ENCODE measurements at places on chromosomes 2 and 18. TPM values are rescaled to one million over a fixed set of nuclear protein-coding genes. Genes with fewer than 3 reads are reported as not detected.

ARL6IP6 gene
- 69.7 TPM for total RNA-seq

LOXHD1 gene
- not detected for total RNA-seq

DGUOK gene
- total RNA-seq = 130 TPM

TMEM237 gene
- 40.9 TPM for total RNA-seq

TANC1 gene
- total RNA-seq = not detected

IL36G gene
- total RNA-seq = not detected

C1D gene
- total RNA-seq = 53.6 TPM

RRM2 gene
- total RNA-seq = 24.8 TPM

LAMA3 gene
- total RNA-seq = not detected

SNED1 gene
- total RNA-seq = 1.9 TPM

FTCDNL1 gene
- total RNA-seq = 0.94 TPM

VIT gene
- not detected for total RNA-seq

ASAP2 gene
- not detected for total RNA-seq

UCN gene
- 2.5 TPM for total RNA-seq

PLEK gene
- 224 TPM for total RNA-seq

LIPT1 gene
- 22.0 TPM for total RNA-seq

AGXT gene
- total RNA-seq = not detected

GNAL gene
- total RNA-seq = not detected

NCL gene
- total RNA-seq = 291 TPM

ABCG5 gene
- not detected for total RNA-seq

SOCS6 gene
- not detected for total RNA-seq

DSC3 gene
- total RNA-seq = 0.22 TPM

AOX1 gene
- not detected for total RNA-seq

SNRPD1 gene
- 44.3 TPM for total RNA-seq

LOXL3 gene
- 0.15 TPM for total RNA-seq

CYP27A1 gene
- total RNA-seq = not detected

ALK gene
- total RNA-seq = not detected

GPR39 gene
- not detected for total RNA-seq

DNAH6 gene
- total RNA-seq = 0.15 TPM

ABHD1 gene
- total RNA-seq = 2.4 TPM

ERFE gene
- 2.8 TPM for total RNA-seq

ABCG8 gene
- not detected for total RNA-seq

CHST9 gene
- total RNA-seq = not detected

CNTNAP5 gene
- total RNA-seq = 0.25 TPM

SCN9A gene
- total RNA-seq = not detected

PXDN gene
- not detected for total RNA-seq

LRRC30 gene
- total RNA-seq = not detected

CGREF1 gene
- not detected for total RNA-seq

KCNIP3 gene
- total RNA-seq = not detected

MAL gene
- total RNA-seq = not detected

ST3GAL5 gene
- total RNA-seq = 3.8 TPM

OSR1 gene
- total RNA-seq = not detected

C2orf66 gene
- total RNA-seq = not detected

ATF2 gene
- 83.4 TPM for total RNA-seq

GKN2 gene
- total RNA-seq = not detected

ZAP70 gene
- total RNA-seq = not detected

HOXD1 gene
- total RNA-seq = not detected

MAB21L4 gene
- total RNA-seq = not detected

KIAA2012 gene
- 0.89 TPM for total RNA-seq

MOGAT1 gene
- total RNA-seq = not detected

DNAJC5G gene
- not detected for total RNA-seq

PSTPIP2 gene
- total RNA-seq = not detected

ACVR2A gene
- 1.8 TPM for total RNA-seq

SH3YL1 gene
- 6.9 TPM for total RNA-seq

Data from Karpas-422 (cell line).